ENCODE measurements at places on chromosomes 4 and X.

GRCh38 chrX:48787505-48788443 lies 1.4 kb downstream of the GATA1 start:
- DNase-seq = no peak

DNA sequence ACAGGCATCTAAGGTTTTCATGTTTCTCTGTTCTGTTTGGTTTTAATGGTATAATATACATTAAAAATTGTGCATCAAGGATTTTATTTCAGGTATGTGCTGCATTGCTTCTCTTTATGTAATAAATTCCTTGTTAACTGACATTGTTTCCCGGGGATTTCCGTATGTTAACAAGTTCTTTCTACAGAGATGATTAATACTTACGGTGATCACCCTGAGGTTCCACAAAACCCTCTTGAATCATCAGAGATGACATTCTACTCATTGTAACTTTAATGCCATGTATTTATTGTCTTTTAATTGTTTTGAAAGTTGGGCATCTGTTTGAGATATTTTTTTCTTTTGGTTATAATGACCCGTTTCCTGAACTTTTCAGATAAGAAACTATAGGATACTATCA lies 37.5 kb downstream of the ARHGAP10 start:
- DNase-seq = no peak

DNA sequence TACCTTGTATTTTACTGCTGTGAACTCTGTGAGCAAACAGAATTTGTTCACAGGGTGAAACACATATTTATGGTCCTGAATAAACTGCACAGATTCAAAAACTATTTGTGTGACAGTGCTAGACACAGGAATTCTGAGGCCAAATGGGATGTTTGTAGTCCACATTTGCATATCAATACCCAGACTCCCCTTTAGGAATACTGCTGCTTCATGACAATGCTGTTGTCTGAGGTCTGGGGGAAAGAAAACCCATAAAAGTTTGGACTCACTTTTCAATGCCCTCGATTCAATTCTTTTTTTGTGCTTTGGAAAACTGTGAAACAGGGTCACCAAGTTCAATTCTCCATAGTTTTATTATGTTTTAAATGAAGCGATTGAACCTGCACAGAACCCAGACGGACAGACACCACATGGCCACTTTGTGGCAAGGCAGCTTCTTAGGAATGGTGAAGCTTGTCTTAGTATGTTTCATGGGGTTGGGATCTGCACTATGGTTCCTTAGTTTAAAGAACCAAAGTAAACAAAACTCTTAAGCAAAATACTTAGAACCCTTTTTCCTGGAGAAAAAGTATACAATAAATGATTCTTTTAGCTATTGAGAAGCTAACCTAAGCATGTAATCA lies 92.3 kb upstream of the MAD2L1 start:
- DNase-seq = no peak

DNA sequence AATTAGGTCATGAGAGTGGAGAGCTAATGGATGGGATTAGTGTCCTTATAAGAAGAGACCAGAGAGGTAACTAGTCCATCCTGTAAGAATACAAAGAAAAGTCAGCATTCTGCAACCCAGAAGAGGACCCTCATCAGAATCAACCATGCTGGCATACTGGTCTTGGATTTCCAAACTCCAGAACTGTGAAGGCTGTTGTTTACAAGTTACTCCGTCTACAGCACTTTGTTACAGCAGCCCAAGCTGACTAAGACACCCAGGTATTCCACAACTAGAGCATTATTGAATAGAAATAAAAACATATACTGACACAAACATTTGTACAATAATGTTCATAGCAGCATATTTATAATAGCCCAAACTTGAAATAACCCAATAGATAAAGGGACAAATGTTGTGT lies 9.2 kb downstream of the TMEM156 start:
- DNase-seq = no peak

DNA sequence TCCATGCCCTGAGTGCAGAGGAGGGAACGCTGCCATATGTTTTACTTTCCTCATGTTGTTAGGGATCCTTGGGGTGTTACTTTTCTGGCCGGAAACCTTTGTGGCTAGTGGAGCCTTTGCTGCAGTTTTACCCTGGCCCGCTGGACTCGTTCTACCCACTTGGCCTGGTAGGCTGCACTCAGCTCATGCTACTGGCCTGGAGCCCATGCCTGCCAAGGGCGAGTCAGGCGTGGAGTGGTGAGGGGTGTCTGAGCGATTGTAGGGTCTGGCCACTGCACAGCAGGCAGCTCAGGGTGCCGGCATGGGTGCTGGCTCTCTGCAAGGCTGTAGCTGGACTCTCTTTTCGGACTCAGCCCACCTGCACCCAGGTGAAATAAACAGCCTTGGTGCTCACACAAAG lies 41.4 kb upstream of the IL9R start:
- no peak for DNase-seq

GRCh38 chrX:24219320-24219719 lies 69.8 kb downstream of the ZFX start:
- DNase-seq = no peak

DNA sequence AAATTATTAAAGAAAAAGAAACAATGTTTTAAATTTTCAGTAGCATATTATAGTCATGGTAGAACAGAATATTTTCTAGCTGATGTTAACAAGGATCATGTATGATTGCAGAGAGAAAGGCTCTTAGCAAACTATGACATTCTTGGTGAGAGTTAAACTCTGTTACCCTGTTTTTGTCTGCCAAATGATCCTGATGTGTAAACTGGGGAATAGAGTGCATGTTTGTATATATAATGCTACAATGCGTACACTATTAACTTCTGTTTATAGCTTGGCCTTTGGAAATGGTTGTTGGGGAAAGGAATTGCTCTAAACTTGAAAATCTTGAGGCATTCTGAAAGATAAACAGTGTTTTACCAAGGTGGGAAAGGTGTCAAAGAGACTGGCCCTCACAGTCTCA lies 292.7 kb downstream of the ARHGAP24 start:
- DNase-seq = no peak

GRCh38 chr4:168928875-168929274 lies 81.2 kb downstream of the CBR4 start:
- DNase-seq = no peak

DNA sequence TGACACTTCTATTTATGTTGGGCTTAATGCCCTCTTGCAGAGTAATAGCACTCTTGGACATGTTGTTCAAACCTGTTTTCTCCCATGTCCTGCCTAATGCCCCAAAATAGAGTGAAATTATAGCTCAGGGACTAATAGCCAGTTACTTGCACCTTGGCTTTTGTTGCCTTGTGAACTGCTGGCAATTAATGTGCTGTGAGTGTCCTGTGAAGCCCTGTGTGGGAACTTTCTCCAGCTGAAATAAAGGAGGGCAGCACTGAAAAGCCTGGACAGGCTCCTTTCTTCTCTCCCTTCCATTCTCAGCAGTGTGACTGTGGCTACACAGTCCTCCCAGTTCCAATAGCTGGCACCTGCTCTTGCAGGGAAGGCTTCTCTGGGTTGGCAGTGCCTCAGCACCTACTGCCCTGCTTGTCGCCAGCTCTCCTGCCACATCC lies 72.4 kb downstream of the DCLK2 start:
- no peak for DNase-seq

GRCh38 chr4:77240469-77241066 lies 83.6 kb downstream of the CCNG2 start:
- peak; percentile 18 for DNase-seq

GRCh38 chrX:67289055-67289499 lies 254.7 kb upstream of the AR start:
- no peak for DNase-seq

DNA sequence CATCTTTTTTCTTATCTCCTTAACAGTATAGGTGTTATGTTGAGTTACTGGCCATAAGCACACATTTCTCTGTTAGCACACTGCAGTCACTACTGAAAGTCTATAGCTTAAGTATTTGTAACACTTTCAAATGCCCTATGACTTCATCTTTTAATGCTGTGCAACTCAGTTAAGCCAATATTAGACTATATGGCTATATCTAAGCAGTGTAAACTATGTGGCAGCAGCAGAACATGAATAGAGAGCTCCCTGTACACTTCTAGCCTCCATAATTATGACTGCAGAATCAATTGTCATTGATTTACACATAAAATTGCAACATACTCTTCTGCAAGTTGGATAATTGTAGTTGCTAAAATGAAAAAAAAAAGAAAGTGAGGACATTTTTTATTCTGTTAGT lies 250.3 kb downstream of the EPHA5 start:
- no peak for DNase-seq

DNA sequence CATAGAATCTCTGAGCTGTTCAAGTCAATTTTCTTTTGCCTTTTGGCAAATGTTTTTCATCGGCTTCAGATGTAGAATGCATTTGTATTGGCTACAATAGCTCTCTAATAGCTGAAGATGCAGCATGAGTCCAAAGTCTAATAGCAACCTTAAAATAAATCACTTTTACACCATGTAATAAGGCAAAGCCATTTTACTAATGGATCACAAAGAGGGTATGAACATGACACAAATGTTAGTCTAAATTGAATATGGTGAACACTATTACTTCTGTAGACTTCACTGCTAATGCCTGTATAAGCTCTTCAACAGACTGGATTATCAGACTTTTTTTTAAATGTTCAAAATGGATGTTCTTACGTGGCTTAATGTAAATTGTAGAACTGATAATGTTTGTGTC lies 645.3 kb downstream of the TLL1 start:
- DNase-seq = no peak

GRCh38 chr4:122775039-122775438 lies 42.5 kb downstream of the BBS12 start:
- no peak for DNase-seq

GRCh38 chr4:145735347-145735675 lies 55.4 kb downstream of the C4orf51 start:
- no peak for DNase-seq

- no peak for DNase-seq
These were observed 859.3 kb downstream of the RPA4 start for GRCh38 chrX:97743014-97743413.

DNA sequence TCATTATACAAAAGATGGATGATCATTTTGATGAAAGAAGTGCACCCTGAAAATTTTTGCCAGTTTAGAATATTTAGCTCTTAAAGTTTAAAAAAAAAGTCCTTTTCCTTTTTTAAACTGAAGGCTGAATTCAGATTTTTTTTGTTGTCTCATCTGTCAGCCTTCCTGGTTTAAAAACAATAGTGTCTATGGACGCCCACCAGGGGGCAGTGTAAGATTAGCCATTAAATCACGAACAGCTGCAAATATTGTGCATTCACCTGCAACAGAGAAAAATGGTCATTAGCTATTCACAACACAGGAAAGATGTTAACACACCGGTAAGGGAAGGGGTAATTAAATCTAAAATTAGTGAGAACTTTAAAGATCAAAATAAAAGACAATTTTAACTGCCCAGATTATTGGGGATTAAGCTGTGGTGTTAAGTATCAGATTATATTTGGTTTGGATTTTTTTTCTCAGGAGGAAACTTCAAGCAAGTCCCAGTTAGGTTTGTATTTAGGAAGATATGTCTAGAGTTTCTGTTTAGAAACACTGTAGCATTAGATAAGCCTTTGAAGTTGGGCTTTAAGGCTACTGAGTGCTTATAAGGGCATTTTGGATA lies 4.4 kb upstream of the CXorf38 start:
- peak; percentile 15 for DNase-seq

- no peak for DNase-seq
These were observed 22.9 kb downstream of the ZFYVE28 start for GRCh38 chr4:2395584-2395983.

DNA sequence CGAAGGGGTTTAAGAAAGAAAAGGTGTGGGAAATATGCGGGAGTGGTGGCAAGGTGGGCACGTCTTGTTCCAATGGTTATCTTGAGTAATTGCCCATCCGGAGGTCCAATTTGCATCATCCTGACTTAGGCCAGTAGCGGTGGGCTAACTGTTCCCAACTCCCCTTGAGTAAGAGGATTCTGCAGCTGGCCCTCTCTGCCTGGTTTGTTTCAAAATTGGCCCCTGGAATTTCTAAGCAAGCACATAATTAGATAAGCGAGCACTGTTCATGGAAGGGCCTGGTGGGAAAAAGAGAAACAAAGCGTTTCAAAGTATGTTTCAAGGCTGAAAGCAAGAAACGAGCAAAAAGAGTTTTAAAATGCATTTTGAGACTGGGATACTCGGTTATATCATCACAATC lies 198.2 kb downstream of the CEP135 start:
- DNase-seq = no peak

- DNase-seq = no peak
These were observed 4.2 kb downstream of the MYOZ2 start for GRCh38 chr4:119139822-119140252.

DNA sequence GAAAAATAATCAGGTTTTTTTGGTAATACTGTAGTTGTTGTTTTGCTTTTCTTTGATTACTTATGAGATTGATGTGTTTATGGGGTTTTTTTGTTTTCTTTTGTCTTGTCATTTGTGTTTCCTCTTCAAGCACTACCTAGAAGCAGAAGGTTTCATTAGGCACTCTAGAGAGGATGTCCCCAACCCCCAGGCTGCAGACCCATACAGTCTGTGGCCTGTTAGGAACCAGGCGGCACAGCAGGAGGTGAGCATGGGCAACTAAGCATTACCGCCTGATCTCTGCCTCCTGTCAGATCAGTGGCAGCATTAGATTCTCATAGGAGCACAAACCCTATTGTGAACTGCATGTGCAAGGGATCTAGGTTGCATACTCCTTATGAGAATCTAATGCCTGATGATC lies 22.9 kb upstream of the NOCT start:
- DNase-seq = no peak

DNA sequence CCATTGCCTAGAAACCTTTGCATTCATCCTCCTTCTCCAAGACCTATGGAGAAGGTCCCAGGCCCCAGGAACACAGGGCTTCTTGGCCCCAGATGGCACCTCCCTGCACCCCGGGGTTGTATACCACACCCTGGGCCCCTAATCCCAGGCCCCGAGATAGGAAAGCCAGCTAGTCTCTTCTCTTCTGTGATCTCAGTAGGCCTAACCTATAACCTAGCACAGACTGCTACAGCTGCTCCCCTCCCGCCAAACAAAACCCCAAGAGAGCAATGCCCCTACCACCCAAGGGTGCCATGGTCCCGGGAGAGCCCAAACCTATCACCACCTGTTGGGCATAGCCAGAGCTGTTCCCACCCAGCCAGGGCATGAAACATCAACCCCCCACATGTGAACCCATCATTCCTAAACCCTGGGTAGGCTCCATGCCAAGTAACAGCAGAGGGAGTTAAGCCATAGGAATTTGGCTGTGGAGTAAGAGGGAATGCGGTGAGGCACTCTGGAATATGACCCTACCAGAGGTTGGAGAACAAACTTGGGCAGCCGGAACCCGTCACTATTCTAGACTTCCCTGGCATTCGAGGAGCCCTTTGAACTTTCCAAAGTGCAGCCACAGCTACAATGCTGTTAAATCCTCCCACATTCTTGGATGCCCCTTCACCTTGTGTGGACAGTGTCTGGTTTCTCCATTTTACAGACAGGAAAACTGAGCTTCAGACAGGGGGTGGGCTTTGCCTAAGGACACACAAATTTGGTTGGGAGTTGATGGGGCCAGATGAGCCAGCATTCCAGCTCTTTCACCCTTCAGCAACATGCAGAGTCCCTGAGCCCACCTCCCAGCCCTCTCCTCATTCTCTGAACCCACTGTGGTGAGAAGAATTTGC lies 10.9 kb upstream of the SASH3 start:
- DNase-seq = no peak

- no peak for DNase-seq
These were observed 43.2 kb downstream of the KIT start for GRCh38 chr4:54700986-54701385.
